ENCODE measurements at places on chromosomes 5 and 9.

DNA sequence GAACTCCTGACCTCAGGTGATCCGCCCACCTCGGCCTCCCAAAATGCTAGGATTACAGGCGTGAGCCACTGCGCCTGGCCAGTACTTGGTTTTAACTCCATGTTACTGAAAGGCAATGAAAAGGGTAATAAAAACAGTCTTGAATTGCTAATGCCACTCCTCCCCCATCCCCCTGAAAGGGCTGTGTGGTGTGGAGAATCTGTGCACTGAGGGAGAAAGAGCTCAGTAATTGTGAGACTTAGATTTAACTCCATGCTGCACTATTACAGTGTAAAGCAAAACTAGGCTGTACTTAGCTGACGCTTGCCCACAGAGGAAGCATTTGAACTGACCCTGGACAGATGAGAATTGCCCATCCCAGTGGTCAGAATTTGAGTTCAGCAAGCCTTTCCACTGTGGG is 1662.4 kb upstream of the ACO1 start:
- DNase-seq, result no peak

DNA sequence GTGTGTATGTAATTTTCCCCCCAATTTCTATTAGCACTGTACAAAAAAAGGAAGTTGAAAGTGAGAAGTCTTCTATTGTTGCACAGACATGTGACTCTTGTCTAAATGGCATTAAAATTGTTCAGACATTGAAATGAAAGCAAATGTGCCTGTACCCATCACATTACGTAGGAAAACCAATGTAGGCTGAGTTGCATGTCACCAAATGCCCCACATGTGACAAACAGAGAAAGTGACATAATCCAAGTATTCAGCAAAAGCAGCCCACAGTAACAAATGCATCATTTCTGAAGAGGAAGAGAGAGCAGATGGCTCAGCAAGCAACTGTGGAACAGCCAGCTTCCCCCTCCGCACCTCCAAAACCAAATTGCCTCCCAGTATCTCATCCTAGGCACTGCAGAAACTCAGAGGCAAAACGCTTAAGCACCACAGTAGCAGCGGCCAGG is 161.5 kb upstream of the NR4A3 start:
- DNase-seq, result no peak

DNA sequence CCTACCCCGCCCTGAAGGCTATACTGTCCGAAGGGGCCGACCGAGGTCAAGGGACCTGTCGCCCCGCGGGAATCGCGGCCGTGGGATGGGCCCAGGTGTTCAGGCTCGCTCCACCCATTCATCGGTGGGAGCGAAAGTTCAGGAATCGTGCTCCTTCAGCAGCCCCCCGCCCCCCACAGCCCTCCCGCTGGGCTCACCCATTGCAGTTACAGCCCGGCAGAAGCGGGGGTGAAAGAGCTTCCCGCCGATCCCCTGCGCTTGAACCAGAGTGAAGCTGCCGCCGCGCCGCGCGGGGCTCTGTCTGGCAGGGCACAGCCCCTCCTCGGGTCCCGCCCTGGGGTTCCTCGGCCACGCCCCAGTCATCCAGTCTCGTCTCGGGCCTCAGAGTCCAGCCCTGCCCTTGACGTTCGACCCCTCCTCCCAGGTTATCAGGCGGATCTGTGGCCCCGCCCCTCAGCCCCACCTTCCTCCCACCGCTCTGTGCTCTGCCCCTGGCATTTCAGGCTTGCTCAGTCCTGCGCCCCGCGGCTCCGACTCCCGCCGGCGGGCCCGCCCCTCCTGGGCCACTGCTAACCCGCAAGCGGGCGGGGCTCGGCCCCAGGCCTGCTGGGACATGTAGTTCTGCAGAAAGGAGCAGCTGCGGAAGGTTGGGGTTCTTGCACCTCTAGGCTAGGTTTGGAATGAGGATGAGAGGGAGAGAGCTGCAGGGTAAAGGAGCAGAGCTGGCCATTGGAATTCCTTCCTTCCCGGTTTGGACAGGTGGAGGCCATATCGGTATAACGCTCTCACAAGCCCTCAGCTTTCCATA is at the start of gene MYORG:
TSS of gene MYORG (minus strand) at position 303 of the 808 bp plus-strand sequence. CDS start 3,955 bp downstream, outside the sequence.
- peak; percentile 97 for DNase-seq

DNA sequence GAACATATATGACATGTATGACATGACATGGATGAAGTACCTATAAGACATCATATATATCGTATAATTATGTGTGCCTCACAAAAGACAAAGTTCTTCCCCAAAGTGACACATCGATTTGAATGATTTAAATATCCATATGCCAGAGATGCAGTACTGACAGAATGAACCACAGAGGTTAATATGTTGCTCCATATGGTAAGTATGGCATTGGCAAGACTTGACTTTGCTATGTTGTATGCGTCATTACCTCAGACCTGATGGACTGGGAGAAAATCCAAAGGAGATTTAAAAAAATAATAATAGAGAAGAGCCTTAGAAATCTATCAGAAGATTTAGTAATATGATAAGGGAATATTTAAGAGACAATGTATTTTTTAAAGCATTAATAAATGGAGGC is 263.2 kb downstream of the PJA2 start:
- no peak for DNase-seq

DNA sequence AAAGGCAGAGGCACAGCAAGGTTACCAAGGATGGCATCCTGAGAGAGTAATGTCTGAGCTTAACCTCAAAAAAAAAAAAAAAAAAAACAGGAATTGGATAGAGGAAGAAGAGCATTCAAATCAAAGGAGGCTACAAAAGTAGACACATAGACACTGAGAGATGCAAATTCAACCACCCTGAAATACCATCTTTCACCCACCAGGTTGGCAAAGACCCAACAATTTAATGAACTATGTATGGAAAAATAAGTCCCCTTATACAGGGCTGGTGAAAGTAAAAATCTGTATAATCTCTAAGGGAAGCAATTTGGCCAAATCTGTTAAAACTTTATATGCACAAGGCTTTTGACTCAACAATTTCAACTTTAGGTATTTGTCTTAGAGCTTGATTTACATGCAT is 4.9 kb downstream of the NADK2 start:
- DNase-seq, result no peak

- no peak for DNase-seq
Measured at GRCh38 chr9:137247135-137247915, 3.8 kb upstream of the STPG3 start.

- no peak for DNase-seq
Measured at GRCh38 chr5:171678646-171679045, 107.0 kb upstream of the SMIM23 start.

GRCh38 chr5:65087154-65087553 is 318.4 kb downstream of the CWC27 start:
- no peak for DNase-seq

DNA sequence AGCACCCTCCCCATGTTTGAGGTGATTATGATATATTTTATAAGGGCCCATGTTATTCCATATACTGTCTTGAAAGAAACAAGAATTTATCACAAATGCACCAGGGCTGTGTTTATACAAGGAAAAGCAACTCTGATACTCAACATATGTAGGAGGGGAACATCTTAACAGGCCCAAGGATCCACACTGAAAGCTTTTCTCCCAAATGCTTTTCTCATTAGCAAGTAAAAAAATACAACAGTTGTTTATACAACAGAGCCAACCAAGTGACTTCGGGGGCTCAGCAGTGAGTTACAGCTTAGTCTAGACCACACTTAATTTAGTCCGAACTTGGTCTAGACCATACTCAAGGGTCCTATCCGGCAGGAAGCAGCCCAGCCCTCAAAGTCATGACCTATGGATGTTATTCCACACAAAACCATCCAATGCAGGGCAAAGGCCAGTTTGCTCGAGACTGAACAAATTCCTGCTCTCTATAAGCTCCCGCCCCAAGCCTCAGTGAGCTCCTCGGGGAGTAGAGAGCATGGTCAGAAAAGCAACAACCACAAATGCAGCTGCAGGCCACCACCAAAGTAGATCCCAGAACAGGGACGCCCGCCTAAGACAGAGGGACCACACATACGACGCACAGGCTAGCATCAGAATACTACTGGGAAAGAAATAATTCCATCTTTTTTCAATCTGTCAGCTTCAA is 6.8 kb downstream of the GZMK start:
- DNase-seq, result no peak
